Heart left ventricle (tissue), 16 donors: ENCODE measurements at places on chromosomes 6 and 20. TPM values are rescaled to one million over a fixed set of nuclear protein-coding genes. Genes with fewer than 3 reads are reported as not detected.

GRM4 gene
- not detected for polyA plus RNA-seq

CNKSR3 gene
- polyA plus RNA-seq = 9.8 TPM

DNA sequence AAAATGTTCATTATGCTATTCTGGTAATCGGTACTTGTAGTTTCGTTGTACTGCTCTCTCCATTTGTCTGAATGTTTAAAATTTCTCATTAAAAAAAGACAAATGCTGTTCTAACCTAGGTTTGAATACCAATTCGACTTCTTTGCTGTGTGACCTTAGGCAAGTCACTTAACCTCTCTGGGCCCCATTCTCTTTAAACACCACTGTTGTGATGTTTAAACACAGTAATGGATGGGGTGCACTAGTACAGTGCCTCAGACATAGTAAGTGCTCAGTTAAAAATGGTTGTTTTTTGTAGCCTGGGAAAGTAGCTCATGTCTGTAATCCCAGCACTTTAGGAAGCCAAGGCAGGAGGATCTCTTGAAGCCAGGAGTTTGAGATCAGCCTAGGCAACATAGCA is 138.5 kb downstream of the MRPL14 start:
- no peak for DNase-seq

- DNase-seq = no peak
Measured at GRCh38 chr20:25256226-25256859, 8.5 kb downstream of the PYGB start.

TRMT11 gene
- 8.8 TPM for polyA plus RNA-seq

- DNase-seq = no peak
Measured at GRCh38 chr6:64415926-64416325, 780.3 kb downstream of the PHF3 start.

- DNase-seq = peak; percentile 93
Measured at GRCh38 chr6:291697-292505, at the start of gene DUSP22. TSS of gene DUSP22 (plus strand) at chr6:292487. CDS start at chr6:292540, 53 bp downstream.

DNA sequence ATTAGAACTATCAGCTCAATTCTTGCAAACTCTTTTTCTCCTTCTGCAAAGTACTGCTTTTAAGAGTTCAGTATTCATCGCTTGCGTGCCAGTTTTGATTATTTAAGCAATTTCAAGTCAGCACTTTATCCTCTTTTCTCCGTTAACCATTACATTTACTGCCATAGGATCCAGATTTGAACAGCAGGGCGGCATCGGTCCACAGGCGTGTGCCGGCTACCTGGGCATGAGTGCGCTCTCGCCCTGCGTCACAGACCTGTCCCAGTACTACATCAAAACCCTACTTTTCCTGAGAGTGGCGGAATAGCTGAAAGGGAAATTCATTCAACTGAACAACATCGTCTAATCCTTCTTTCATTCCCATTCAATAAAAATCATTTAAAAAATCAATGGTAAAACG is 53.4 kb downstream of the MYLK4 start:
- DNase-seq = no peak

DNA sequence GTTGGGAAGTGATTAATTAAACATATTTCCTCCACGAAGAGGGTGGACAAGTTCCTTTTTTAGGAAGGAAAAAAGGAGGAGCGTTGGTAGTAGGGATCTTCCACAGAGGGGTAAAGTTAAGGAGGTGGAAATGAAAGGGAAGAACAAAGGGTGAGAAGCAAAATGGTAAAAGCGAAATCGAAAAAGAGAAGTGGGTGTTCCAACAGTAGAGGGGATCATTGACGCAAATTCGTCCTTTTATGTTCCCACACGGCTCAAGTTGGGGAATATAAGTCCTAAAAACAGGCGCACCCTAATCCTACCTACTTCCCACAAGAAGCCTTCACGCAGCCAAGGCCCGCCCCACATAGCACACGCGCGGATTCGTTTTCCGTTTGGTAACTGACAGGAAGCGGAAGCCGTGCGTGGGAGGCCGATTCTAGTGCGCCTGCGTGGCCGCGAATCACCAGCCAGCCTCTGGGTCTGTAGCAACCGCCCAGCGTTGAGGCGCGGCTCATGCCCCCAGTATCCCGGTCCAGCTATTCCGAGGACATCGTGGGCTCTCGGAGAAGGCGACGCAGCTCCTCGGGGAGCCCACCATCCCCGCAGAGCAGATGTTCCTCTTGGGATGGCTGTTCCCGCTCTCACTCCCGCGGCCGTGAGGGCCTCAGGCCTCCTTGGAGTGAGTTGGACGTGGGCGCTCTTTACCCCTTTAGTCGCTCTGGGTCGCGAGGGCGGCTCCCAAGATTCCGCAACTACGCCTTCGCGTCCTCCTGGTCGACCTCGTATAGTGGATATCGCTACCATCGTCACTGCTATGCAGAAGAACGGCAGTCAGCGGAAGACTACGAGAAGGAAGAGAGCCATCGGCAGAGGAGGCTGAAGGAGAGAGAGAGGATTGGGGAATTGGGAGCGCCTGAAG is at the start of gene NKAPL:
TSS of gene NKAPL (plus strand) at position 421 of the 901 bp plus-strand sequence. CDS start at position 496, 75 bp downstream.
- DNase-seq = peak; percentile 92
